HepG2 (cell line): ENCODE measurements at places on chromosomes 12 and 14.

- DNase-seq = no peak
Measured at GRCh38 chr12:110546339-110546738, 36.8 kb downstream of the PPTC7 start.

GRCh38 chr14:81353691-81354323, 46.3 kb downstream of the STON2 start:
- DNase-seq = no peak

- DNase-seq = no peak
Measured at GRCh38 chr14:105742531-105742848, 216.1 kb downstream of the TMEM121 start.

- no peak for DNase-seq
Measured at GRCh38 chr12:24229031-24229700, 279.7 kb upstream of the SOX5 start.

DNA sequence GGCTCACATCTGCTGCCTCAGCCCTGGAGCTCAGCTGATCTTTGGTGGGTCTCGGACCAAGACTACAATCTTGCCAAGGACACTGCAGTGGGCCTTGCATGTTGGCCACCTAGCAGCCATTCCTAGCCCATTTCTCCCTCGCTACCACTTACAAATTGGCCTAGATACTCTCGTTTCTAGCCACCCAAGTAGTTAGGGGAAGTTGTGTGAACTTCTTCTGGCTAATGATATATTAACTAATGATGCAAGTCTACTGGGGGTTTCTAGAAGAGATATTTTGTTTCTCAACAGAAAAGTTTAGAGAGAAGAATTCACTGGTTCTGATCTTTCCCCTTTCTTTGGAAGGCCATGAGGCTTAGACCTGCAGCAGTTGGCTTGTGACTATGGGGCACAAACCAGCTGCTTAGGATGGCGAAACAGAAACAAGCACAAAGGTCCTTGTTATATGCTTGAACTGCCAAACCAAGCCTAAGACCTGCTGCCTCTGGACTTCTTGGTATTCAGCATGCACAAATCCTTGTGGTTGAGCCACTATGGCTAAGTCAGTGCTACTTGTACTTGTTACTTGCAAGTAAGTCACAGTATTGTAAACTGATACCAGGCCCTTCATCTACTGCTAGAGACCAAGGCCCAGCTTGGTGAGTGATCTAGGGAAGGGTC, 30.5 kb upstream of the GPATCH2L start:
- DNase-seq = no peak

GRCh38 chr14:28280997-28281598, 485.5 kb upstream of the FOXG1 start:
- no peak for DNase-seq

DNA sequence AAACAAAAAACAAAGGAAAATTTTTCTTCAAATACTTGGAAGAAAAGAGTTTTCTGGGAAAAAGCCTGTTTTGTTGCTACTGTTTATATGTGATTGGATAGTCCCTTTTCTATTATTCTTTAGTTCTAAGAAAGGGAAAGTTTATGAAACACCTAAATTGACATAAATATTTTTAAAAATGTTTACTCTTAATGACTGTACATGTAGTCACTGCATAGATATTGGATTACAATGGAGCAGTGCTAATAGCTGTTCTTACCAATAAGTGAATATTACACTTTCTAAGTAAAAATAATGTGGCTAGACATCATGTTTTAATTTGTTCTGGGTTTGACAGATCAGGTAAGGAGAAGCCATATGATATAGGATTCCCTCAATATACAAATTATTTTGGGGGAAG, 352.7 kb upstream of the DIO2 start:
- no peak for DNase-seq

DNA sequence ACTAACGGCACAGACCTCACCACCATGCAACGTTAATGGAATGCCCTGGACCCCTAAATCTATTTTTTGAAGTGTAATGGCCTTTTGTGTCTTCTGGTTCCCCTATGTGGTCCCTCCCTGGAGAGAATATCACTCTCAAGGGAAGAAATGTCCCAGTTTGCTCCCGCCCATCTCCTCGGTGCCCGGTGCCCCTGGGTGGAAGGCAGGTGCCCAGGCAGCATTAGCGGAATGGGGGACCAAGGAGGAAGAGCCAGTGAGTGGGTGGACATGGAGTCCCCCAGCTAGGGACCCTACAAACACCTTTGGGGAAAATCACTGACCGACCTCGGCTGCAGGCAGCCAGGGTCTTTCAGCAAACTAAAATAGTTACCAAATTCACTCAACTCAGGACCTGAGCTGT, 212.1 kb upstream of the RTL1 start:
- no peak for DNase-seq

GRCh38 chr14:89232265-89233070, 184.6 kb downstream of the FOXN3 start:
- peak; percentile 89 for DNase-seq

DNA sequence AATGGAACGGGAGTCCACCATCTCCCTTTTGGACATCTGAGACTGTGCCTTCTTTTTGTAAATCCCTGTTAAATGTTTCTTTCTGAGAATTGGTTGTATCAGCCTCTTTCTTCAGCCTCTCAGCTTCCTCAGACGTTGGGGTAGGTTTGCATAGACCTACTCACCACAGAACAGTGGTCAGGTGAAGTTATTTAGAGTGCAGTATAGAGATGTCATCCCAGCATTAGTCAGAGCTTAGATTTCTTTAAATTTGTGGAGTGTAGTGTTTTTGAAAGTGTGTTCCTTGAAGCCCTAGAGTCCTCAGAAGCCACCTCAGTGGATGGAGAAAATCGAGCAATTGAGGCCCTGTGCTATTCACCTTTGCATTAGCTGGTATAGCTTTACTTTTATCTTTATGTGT, 8.9 kb upstream of the EEA1 start:
- no peak for DNase-seq

GRCh38 chr12:562634-563033, 100.6 kb downstream of the NINJ2 start:
- DNase-seq = no peak

DNA sequence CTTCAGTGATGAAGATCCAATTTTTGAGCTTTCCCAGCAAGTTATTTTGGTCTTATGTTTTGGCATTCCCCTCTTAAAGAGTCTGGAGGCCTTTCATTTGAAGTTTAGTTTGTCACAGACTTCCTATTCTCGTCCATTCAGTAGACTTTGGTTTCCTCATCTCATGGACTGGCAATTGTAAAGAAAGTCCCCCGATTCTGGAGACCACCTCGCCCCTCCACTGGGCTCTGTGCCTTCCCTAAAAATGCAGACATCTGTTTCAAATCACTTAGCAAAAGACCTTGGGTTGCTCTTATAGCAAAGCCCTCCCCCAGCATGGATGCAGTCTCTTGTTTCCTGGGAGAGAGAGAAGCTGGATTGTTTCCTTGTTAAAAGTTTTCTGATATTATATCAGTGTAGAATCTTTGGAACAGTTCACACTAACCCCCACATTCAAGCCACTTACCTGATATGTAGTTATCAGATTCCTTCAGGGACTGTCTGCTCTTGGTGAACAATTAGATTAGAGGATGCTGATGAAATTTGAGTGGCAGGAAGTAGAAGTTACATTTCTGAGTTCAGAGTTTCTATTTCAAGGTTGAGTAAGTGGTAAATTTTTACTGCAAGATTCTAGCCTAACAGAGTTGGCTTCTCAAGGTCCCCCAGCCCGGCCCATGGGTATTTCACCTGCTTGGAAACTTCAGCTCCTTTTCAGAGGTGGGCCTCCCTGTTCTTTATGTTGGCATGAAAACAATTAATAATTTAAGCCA, 56.3 kb downstream of the PLXNC1 start:
- no peak for DNase-seq

- no peak for DNase-seq
Measured at GRCh38 chr14:103606963-103607668, 21.9 kb upstream of the KLC1 start.

GRCh38 chr12:50925342-50925651, 27.0 kb upstream of the HIGD1C start:
- no peak for DNase-seq
